ENCODE measurements at places on chromosomes 3 and 15. TPM values are rescaled to one million over a fixed set of nuclear protein-coding genes. Genes with fewer than 3 reads are reported as not detected.

Gene ACTC1
- 1.6 TPM for polyA plus RNA-seq

Gene CAND2
- polyA plus RNA-seq = 3.3 TPM

Gene RTP3
- not detected for polyA plus RNA-seq

Gene USP19
- polyA plus RNA-seq = 25.3 TPM

Gene DPPA2
- polyA plus RNA-seq = not detected

Gene QARS1
- 213 TPM for polyA plus RNA-seq

Gene PGBD4
- polyA plus RNA-seq = 0.61 TPM

Gene FAM81A
- polyA plus RNA-seq = 0.63 TPM

Gene GOLGA8N
- 18.6 TPM for polyA plus RNA-seq

Gene ITPKA
- polyA plus RNA-seq = 0.84 TPM

Gene KCNAB1
- polyA plus RNA-seq = 4.9 TPM

Gene TMOD2
- polyA plus RNA-seq = 1.1 TPM

Gene KLF15
- 11.3 TPM for polyA plus RNA-seq

Gene PP2D1
- not detected for polyA plus RNA-seq

Gene SLC49A4
- 9.3 TPM for polyA plus RNA-seq

Gene CKMT1B
- 2.7 TPM for polyA plus RNA-seq

Gene DLEC1
- 0.75 TPM for polyA plus RNA-seq

Gene WDR6
- polyA plus RNA-seq = 374 TPM

Gene GOLGA8S
- polyA plus RNA-seq = 0.34 TPM

Gene TIPIN
- 5.2 TPM for polyA plus RNA-seq

Gene PTH1R
- polyA plus RNA-seq = 32.0 TPM

Gene CRABP1
- not detected for polyA plus RNA-seq

Gene INTS14
- 25.0 TPM for polyA plus RNA-seq

Gene FMN1
- polyA plus RNA-seq = 1.9 TPM

Gene ECE2
- polyA plus RNA-seq = 25.4 TPM

Gene ZNF385D
- polyA plus RNA-seq = 0.42 TPM

Gene CCDC191
- 5.1 TPM for polyA plus RNA-seq

Gene NOX5
- 0.04 TPM for polyA plus RNA-seq

Gene GREM1
- polyA plus RNA-seq = 0.42 TPM

Gene CCDC39
- not detected for polyA plus RNA-seq

Gene CTXN2
- polyA plus RNA-seq = 0.15 TPM

Gene C3orf62
- 7.2 TPM for polyA plus RNA-seq

Gene PPCDC
- polyA plus RNA-seq = 21.3 TPM

Gene ADAMTS9
- polyA plus RNA-seq = 19.2 TPM

Gene TGM4
- not detected for polyA plus RNA-seq

Gene CCDC54
- not detected for polyA plus RNA-seq

Gene MUC20
- polyA plus RNA-seq = 28.8 TPM

Gene AGBL1
- not detected for polyA plus RNA-seq

Gene CLDN16
- 0.09 TPM for polyA plus RNA-seq

Gene GRIP2
- 0.94 TPM for polyA plus RNA-seq

Gene C3orf38
- polyA plus RNA-seq = 4.3 TPM

Gene B3GALNT1
- 2.0 TPM for polyA plus RNA-seq

Gene PLSCR4
- polyA plus RNA-seq = 12.6 TPM

Gene TMCO5A
- not detected for polyA plus RNA-seq

Gene PIGZ
- 2.5 TPM for polyA plus RNA-seq

Gene CAMKV
- not detected for polyA plus RNA-seq

Gene CFAP92
- 1.3 TPM for polyA plus RNA-seq

Gene ATP10A
- 0.38 TPM for polyA plus RNA-seq

Gene GPR149
- polyA plus RNA-seq = 0.16 TPM

Gene RAD51
- 0.42 TPM for polyA plus RNA-seq

Gene KATNBL1
- 10.1 TPM for polyA plus RNA-seq

Gene STIMATE
- 19.9 TPM for polyA plus RNA-seq

Gene DENND6A
- polyA plus RNA-seq = 6.1 TPM

Gene NCBP2
- polyA plus RNA-seq = 23.0 TPM

Gene PPARG
- polyA plus RNA-seq = 6.2 TPM

Gene HGD
- 22.7 TPM for polyA plus RNA-seq

Gene ROBO1
- 2.6 TPM for polyA plus RNA-seq
